NCI-H2029 (cell line): ENCODE measurements at places on chromosomes 6 and 20.

DNA sequence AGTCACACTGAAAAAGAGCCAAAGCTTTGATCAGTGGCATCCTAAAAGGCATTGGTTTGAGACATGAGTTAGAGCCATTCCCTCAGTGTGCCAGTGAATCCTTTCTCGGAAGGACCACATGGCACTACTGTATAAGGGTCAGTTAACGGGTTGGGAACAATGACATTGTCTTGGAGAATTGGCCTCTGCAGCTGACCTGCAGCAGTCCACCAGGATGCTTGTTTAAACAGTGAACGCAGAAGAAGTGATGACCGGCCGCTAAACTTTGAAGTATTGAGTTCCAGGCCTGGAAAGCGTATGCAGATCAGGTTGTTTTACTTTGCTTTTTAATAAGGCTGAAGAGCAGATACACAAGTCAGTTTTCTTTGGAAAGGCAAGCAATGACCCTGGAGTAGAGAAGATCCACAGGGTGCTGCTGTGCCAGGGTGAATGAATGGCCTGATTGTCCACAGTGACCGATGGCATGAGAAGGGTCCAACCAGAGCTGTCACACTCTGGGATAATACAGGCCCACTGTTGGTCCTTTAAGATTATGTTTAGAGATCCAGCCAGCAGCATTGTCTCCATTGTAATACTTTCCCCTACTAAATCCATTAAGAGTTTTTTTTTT lies 57.8 kb downstream of the GMPR start:
- no peak for DNase-seq

DNA sequence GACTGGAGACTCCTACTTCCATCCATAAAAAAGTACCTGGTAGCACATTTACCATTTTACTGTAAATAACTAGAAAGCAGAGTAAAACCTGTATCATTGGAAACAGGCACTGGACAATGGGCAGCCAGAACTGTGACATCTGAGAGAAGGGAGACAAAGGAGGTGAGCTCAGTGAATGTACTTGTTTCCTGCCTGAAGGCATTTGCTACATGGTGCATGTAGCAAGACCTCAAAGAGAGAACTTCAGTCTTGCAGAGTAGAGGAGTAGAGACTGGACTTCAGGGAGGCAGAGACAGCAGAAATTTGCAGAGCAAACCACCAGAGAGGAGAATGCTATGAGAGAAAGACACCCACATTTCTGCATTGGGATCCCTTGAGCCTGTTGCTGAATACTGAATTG lies 171.0 kb upstream of the CCN2 start:
- DNase-seq: no peak

- DNase-seq: no peak
Measured at GRCh38 chr6:167683028-167683862, 143.5 kb upstream of the AFDN start.

- DNase-seq: no peak
Measured at GRCh38 chr6:140538926-140539325, 1164.5 kb upstream of the CITED2 start.

DNA sequence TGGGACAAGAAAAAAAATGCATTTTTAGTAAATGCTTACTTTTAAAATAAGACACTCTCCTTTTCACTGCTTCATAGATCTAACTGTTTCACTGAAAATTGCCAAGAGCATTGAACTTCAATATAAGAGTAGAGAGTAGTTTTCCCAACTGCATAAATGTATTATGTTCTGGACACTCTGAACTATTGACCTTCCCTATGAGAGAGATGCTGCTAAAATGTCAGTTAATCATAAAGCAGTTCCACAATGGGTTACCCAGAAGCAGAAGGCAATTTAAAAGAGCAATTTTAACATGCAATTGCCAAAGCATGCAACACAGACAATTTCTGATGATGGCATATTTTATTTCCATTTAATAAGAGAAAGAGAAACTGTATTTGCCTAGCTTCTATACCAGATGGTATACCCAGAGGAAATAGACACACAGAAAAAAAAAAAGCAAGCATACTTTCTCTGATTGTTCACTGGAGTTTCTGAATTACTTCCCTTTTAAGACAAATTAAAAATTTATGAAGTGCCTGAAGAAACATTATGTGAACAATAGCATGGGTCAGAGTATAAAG lies 279.1 kb upstream of the THEMIS start:
- DNase-seq: no peak

- DNase-seq: no peak
Measured at GRCh38 chr20:41415191-41415590, 48.6 kb upstream of the EMILIN3 start.
